ENCODE measurements at places on chromosomes 4 and X. TPM values are rescaled to one million over a fixed set of nuclear protein-coding genes. Genes with fewer than 3 reads are reported as not detected.
A peak's percentile ranks its signal among the peaks of the same experiment; 100 is the strongest.

DNA sequence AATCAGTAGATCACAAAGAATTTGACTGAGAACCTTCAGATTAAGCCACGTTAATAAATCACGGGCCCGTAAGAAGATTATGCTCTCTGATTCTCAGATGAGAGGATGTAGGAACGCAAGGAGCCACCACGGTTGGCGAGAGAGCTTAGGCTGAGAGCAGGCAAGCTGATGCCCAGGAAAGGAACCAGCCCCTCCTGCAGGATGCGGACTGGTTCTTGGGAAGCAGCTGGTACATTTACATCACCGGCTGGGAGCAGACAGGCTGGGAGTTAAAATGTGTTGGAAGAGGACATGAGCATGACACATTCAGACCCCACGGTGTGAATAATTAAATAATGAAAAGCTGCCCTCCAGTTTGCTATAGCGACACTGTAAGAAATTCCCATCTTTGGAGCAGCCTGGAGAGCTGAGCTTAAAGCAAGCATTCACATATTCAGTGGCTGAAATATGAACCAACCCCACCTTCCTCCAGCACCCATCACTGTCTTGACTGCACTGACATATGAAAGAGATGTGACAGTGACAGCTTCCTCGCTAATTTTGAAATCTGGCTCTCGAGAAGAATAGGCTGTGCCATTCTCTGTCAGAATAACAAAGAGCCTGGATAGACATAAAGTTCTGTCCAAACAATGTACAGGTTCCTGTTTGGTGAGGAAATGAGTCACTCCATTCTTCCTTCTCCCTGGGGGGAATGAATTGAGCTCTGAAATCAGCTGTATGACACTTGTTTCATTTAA lies 33.1 kb downstream of the LNX1 start:
- H3K4me3 ChIP-seq, result no peak overlapping the region
- peaks cover 6% of the 10 kb centered on the region for H3K4me1 ChIP-seq
- no peak for DNase-seq
- peaks cover 11% of the 10 kb centered on the region for H3K27me3 ChIP-seq
- H3K27ac ChIP-seq, result peak overlapping the region; percentile 61

The GLUD2 gene
- total RNA-seq, result 5.8 TPM

The RHOXF2B gene
- total RNA-seq, result not detected

The XAGE1A gene
- total RNA-seq, result not detected

The SH3D19 gene
- 24.3 TPM for total RNA-seq

DNA sequence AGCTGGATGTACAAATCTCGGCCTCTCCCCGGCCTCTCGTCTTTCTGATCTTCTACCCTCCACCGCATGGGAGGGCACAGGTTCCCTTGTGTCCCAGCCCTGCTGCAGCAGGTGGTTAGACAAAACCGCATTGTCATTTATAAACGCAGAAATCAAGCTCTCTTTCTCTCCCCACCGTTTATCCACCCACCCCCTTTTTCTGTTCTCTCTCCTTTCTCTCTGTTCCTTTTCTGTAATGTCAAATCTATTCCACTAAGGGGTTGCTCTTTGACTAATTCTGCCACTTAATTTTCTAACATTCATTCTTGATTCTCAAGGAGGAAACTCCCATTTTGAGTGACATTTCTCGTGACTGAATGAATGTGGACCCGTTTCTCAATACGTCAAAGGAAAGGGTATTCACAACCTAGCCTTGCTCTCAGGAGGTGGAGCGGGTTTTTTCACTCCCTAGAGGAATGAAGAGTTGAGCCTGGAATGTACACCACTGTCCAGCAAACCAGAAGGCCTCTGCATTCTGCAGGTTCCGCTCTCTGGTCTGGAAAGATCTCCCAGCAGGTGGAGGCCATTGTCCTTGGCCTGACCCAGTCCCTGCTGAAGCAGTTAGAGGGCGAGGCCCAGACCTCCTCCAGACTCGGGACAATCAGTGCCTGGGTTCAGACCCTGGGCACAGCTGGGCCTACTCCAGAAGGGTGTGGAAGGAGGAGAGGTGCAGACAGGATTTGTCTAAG lies 70.9 kb upstream of the ENPP6 start:
- no peaks in the 10 kb centered on the region for H3K27me3 ChIP-seq
- H3K27ac ChIP-seq, result peak overlapping the region; percentile 93
- peak overlapping the region; percentile 76 for H3K4me3 ChIP-seq
- no peak for DNase-seq
- peaks cover 14% of the 10 kb centered on the region for H3K4me1 ChIP-seq

The AFP gene
- total RNA-seq, result 67.6 TPM

All from type B pancreatic cell (in vitro differentiated cells).